ENCODE measurements at places on chromosomes 3 and 15.
A peak's percentile ranks its signal among the peaks of the same experiment; 100 is the strongest.

DNA sequence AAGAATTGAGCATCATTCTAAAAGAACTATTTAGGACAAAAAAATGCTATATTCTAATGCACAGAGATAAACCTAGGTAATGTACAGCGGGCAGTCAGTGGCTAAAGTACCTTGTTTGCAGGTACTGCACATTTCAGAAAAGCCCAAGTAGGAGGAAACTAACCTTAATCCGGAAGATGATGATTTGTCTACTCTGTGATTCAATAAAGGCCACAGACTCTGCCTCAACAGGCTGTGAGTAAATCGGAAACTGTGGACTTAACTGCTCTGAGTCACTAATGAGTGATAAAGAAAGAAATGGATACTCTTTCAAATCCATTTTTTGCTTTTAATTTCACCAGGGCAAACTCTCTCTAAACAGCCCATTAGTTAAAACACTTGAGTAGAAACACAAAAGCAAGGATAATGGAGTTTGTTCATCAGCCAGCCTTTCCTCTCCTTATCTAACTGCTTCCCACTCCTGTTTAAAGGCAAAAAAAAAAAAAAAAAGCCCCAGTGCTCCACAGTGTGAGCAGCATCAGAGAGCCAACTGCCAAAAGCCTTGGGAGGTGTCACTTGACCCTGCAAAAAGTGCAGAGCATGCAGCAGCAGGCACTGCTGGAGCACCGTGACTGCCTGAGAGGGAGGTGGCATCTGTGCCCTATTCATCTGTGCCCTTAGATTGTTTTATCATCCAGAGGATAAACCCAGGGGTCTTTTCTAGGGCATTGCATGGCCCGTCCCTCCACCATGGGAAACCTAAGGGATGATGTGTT lies 187.7 kb downstream of the SATB1 start:
- DNase-seq = no peak

DNA sequence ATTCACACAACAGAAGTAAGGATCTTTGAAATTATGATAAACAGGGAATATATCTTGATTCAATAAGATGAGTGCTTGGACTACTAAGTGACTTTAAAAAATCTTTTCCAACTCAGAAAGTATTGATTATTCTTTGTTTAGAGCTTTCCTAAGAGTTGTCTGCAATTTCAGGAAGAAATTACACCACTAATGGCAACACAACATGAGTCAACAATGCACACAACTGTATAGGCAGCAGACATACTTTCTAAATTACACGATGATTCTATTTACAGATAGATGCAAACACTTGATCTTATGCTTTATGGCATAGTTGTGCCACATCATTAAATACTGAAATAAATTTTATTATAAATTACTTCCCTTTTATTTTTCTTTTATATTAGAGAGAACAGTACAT lies 4.4 kb downstream of the NAA50 start:
- no peak for DNase-seq

DNA sequence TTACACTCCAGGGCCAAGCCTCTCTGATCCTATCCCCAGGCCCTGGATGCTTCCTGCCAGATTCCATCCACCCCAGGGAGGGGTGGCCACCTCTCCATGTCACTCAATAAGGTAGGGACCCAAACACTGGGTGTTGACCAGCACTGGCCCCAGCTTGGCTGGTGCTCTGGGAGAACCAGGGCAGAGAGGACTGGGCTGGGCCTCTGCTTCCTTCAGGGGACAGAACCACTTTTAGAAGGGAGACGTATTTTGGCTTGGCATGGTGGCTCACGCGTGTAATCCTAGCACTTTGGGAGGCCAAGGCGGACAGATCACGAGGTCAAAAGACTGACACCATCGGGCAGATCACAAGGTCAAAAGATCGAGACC lies 4.7 kb upstream of the CPLX3 start:
- DNase-seq = no peak

GRCh38 chr15:87671289-87671688 lies 585.2 kb downstream of the NTRK3 start:
- DNase-seq = no peak

DNA sequence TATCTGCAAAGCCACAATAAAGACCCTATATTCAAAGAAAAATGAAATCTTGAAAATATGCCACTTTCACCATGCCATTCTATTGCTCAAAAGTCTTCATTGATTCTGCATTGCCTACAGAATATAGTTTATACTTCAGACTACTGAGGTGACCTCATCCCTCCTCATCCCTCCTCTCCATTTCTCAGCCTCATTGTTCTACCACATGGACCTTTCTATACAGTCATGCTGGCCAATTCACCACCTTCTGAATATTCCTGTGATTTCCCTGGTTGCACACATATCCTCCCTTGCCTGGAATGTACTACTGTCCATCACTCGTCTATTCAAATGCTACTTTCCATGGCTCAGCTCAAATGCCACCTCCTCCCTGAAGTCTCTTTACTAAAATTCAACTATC lies 3.5 kb upstream of the COL8A1 start:
- DNase-seq = no peak

GRCh38 chr3:123688241-123688747 lies 103.4 kb upstream of the HACD2 start:
- DNase-seq = no peak

DNA sequence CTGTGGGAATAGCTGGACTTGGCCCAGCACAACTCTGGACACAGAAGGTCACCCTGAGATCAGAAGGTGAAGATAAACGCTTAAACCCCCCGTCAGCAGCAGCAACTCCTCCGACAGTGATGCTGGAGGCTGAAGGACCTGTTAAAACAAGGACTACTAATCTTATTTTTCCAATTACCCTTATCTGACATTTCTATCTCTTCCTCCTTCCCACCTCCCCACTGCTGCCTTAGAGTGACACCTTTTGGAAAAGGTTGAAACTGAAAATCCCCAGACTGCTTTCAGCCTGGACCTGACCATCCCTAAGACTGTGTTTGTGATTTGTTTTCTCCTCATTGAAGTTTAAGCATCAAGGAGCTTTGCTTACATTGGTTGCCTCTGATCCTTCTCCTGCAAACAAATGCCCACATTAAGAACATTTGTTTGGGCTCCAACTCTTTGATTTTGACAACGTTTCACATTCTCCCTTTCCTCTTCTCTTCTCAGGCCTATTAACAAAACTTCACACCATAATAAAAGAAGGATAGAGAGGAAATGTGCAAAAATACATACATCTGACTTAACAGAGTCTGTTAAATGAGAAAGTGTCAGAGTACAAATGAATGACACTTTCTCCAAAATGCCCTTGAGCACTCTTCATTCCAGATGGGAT lies 410.6 kb upstream of the WNT5A start:
- DNase-seq = no peak

GRCh38 chr3:195558602-195559001 lies 15.5 kb upstream of the PPP1R2 start:
- no peak for DNase-seq

GRCh38 chr3:56064684-56065083 lies 403.6 kb downstream of the ERC2 start:
- DNase-seq = no peak

DNA sequence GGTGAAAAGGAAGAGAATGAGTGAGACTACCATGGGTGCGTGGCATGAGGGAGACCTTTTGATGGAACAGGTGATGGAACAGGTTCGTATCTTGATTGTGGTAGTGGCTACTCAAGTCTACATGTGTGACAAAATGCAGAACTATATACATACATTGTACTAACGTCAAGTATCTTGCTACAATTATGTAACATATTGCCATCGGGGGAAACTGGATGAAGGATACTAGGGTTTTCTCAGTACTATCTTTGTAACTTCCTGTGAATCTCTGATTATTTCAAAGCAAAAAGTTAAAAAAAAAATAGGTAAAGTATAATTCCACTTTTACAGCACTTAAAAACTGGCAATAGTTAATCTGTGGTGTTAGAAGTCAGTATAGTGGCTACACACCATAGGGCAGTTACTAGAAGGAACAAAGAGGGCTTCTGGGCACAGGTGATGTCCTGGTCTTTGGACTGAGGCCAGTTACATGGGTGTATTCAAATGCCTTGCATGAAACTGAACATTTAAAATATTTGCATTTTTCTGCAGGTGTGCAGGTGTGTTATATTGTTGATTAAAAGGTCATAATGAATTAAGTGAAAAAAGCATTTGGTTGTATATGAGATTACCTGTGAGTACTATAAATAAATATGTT lies 61.4 kb downstream of the LRRK1 start:
- no peak for DNase-seq

DNA sequence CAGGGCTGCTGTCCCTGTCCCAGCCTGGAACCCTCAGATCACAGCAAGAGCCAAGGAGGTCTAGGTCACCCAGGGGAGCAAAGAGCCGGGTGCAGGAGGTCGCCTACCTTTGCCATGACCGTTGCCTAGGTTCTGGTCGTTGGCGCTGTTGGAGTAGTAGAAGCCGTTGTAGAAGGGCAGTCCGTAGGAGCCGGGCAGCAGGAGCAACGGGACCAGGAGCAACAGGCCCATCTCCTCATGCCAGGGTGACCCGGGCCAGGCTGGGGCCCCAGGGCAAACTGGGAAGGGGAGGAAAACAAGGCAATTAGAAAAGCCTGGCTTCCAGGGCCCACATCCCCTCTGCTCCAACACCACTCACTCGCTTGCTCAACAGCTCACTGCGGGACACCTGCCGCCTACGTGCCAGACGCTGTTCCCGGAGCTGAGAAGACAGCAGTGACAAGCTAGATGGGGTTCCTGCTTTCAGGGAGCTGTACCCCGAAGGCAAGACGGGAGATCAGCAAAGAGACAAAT lies 8.2 kb downstream of the HAPLN3 start:
- no peak for DNase-seq

GRCh38 chr3:194492001-194492400 lies 5.2 kb upstream of the ATP13A3 start:
- no peak for DNase-seq

DNA sequence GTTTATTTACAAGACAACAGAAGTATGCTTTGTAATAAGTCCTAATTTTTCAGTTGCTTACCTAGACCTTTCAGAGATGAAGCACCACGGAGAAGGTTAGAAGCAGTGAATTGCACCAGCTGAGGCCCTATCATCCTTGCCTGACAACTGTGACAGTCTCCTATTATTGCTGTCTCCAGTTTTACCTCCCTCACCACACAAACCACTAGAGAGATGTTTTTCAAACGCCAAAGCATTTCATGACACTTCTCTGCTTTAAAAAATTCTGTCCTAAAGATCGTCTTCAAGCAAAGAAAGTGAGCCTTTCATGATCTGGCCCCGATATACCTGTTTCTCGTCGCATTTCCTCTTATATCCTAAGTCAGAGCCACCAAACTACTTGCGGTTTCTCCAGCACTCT lies 72.3 kb upstream of the TSPAN3 start:
- DNase-seq = no peak

GRCh38 chr15:60840703-60841411 lies 361.9 kb upstream of the ICE2 start:
- DNase-seq = no peak

DNA sequence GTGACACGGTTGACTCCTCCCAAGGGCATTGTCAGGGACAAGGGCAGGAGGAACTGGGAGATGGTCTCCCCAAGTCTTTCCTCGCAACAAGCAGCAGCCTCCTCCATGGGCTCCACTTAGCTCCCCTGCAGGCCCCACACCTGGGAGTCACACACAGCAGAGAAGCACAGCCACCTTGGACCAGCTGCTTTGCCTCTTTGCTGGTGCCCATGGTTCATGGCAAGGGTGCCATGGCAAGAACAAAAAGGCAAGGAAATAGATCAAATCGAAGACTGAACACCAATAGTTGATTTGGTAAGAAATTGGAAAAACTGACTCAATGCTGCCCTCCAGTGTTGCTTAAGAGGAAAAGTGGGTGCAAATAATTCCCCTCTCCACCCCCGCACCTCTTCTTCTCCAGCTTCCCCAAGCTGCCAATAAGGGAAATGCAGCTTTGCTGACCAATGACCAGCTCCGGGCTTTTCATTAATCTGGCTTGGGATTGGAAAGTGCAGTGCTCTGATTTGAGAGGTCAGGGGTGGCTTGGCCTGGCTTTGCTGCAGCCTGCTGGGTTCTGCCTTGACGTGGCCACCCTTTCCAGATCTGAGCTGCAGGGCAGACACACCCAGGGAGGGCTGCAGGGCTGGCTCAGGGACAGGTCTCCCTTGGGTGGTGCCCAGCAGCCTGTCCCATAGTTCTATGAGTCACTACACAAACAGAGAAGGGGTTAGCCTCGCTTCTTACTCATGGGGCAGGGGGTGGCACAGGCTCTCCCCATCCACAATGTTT lies 162.0 kb downstream of the KLF13 start:
- DNase-seq = peak; percentile 20

GRCh38 chr15:46502667-46503066 lies 867.8 kb downstream of the SQOR start:
- no peak for DNase-seq

DNA sequence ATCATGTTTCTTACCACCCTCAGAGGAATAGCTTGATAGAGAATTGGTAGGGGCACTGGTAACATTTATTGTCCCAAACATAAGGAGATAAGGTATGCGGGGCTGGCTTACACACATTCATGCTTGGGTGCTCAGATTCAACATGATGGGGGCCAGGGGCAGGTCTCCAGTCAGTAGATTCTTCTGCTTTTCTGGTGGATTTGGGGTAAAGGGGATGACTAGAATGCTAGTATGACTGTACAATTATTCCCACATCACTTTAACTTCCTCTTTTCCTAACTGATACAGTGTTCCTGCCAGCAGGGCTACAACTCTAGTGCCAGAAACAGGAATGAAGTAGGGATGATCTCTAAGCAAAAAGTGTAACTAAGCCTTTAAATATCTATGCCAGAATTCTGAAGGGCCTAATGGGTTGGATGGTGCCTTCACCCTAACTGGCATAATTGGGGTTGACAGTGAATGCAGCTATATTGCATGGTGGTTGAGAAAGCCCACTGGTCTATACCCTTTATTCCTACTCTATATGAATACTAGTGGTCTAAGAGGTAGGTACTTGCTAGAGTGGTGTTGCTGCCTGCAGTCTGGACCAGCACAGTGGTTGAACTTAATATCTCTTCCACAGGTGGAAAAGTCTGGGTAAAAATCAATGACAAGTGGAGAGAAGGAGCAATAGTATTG lies 117.4 kb downstream of the IL12A start:
- DNase-seq = no peak

DNA sequence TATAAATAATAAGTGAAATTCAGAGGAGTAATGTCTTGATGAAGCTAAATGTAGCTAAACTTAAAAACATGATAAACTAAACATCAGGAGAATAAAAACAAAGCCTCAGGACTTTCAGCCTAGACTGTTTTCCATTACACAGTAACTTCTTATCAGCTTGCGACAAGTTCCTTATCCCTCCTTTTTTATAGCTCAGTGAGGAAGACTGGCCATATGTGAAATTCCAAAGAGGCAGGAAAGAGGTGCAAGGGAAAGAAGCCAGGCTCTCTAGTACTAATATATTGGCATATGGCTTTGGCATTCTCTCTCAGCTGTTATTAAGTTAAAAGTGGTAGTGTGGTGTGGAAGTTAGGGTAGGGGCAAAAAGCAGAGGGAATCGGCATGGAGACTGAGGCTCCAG lies 4.4 kb downstream of the COX17 start:
- DNase-seq = no peak

GRCh38 chr3:35757991-35758757 lies 118.8 kb downstream of the ARPP21 start:
- no peak for DNase-seq

GRCh38 chr3:29335438-29335837 lies 54.6 kb downstream of the RBMS3 start:
- no peak for DNase-seq

- DNase-seq = no peak
Observed at GRCh38 chr3:45029216-45029615, 3.1 kb downstream of the CLEC3B start.
